Stimulated activated CD4-positive, alpha-beta T cell treated with anti-CD3 and anti-CD28 coated beads, Interleukin-1b, Interleukin-23, amount 100 ng/mL, for 1 hour (primary cell): ENCODE measurements at places on chromosomes 3 and 15.

DNA sequence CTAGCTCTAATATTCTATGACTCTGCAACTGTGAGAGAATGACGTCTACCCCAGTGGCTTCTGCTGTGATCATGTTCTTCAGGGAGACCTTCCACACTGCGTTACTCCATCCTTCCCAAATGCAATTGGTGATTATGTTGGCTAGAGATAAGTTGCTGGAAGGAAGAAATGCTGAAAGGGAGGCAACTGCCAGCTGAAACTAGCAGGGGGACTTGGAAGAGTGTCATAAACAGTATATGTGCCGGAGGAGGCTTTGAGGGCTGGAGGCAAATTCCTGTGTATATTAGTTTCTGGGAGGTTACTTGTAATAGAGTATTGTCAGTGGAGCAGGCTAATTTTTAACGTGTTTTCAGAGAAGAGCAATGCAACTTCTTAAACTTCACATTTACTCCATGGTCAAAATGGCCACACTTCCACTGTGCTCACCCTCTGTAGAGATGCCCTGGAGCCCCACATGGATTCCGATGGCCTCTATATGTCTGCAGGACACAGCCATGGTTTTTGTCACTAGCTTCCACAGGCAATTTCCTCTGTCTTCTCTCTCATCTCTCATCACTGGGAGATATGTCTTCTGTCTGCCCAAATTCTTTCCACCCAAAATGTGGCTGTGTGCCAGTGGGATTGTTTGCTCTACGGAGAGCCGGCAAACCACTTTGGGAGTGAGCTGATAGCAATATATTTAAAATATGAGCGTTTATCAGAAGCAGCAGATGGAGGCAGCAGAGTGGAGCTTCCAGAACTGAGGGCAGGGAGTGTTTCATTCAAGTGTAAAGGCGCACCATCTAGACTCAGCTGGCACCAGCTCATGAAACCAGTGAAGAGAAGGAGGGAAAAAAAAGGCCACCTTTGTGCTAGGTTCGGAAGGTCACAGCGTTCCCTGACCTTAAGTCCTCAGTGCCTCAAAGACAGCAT lies 13.3 kb upstream of the CD47 start:
- no peak for DNase-seq

DNA sequence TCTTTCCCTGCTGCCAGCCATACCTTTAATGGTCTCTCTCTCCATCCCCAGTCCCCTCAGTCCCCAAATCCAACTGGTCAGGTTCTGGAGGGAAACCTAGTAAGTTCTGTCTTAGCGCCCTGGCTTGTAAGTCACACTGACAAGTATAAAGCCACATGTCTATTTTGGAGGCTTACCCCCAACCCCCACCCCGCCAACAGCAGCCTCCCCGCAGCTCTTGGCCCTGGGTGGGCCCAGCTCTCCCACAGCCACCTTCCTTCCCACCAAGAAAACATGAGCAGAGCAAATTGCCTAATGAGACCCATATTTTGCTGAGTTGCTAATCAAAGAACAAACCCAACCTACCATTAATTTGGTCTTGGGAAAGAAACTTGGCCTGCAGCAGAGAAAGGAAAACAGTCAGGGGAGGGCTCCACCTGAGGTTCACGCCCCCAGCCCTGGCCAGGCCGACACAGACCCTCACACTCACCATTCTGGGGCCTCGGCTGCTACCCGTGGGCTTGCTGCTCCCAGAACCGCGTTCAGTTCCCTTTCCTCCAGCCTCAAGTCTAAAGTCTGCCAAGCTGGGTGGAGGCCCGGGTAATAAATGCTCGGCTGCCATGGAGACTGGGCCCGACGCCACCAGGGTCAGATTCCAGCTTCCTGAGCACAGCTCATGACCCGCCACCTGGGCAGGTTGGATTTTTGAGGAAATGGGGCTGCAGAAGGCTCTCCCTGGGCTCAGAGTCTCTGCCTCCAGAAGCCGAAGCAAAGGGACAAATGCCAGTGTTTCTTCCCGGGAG lies at the start of gene CALML4:
CALML4 (minus strand) TSS at position 557 of the 782 bp plus-strand sequence; CDS start at position 472, 85 bp downstream.
- no peak for DNase-seq

GRCh38 chr15:51491941-51492340 lies 130.6 kb downstream of the DMXL2 start:
- DNase-seq: no peak

GRCh38 chr3:58478781-58479180 lies 13.1 kb upstream of the KCTD6 start:
- DNase-seq: no peak
